ENCODE measurements at places on chromosomes 3 and 15.

DNA sequence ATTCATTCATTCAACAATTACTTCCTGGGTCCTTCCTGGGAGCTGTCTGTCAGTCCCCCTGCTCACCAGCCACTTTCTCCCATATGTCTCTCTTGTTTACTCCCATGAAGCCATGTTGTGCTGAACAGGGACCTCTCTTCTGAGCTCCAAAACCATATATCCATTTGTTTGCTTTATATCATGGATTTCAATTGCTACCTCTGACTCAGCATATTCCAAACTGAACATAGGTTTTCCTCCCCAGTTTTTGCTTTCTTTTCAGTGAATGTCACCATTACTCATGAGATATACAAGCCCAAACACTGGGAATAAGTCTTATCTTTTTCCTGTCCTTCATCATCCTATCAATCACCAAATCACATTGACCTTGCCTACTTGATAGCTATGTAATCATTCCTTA lies 152.5 kb upstream of the P2RY1 start:
- DNase-seq, result no peak

DNA sequence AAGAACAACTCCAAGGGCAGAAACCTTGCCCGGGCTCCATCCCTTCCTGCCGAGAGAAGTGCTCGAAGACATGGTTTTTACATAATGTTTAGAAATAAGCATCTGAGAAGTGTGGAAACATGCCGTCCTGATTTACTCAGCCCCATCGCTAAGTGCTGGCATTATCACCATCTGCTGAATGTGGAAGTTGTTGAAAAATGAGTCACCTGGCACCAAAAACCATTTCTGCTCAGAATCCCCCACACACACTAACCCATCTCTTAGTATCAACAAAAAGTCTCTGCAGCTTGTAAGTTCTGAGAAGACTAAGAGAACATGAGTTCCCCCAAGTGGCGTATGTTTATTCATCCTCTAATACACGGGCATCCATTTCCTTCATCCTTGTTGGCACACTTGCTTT lies 51.0 kb upstream of the ARL8B start:
- no peak for DNase-seq

- DNase-seq, result no peak
Measured at GRCh38 chr3:62335196-62335595, 38.2 kb downstream of the FEZF2 start.

GRCh38 chr15:27807335-27807734 lies 291.8 kb downstream of the OCA2 start:
- DNase-seq, result no peak

DNA sequence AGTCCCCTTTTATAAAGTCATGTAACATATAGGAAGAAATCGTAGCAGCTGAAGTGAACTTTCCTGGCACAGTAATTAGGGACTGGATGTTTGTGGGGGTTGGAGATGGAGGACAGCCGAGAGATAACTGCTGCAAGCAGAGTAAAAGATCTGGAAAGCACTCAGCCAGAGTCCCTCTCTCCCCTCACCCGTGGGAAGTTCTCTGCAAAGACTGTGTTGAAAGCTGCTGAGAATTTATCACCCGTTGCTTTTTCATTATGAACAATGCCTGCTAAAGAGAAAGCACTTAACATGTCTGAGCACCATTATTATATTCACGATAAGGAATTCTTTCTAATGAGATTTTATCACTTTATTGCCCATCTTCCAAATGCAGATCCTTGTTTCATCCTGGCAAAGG lies 248.8 kb downstream of the SHOX2 start:
- no peak for DNase-seq

DNA sequence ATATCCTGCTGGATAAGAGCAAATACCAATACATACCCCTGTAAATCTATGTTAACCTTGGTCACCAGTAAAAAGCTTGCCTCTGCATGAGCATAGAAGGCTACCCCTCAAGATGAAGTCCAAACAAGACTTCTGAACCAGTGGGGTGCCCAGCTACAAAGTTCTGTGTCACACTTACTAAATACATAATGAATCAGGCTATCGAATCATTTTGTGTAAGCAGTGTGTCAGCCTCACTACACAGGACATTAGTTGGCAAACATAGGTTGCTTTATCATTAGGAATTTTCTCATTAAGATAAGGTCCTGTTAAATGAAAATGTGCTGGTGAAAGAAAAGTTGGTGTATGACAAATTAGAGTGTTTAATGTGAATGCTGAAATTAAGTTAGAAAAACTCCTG lies 452.0 kb downstream of the MFSD1 start:
- DNase-seq, result no peak

DNA sequence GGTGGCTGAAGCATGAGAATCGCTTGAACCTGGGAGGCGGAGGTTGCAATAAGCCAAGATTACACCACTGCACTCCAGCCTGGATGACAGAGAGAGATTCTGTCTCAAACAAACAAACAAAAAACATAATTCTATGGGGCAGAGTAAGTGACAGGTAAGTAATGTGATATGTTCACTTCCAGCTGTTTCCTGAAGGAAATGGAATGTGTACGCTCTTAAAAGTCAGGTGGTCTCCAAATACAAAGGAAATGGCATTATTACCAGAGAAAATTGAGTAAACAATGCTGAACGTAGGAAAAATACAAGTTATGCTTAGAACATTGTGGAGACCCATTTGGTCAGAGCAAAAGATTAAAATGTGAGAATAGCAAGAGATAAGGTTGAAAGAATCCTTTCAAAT lies 278.5 kb downstream of the SCAPER start:
- no peak for DNase-seq

- DNase-seq, result peak; percentile 79
Measured at GRCh38 chr3:141875893-141876380, 506 bp upstream of the ATP1B3 start.

GRCh38 chr15:30903497-30904187 lies at the start of gene FAN1:
Gene FAN1 (plus strand): TSS chr15:30903915. CDS start chr15:30904664, 749 bp downstream.
- peak; percentile 93 for DNase-seq

DNA sequence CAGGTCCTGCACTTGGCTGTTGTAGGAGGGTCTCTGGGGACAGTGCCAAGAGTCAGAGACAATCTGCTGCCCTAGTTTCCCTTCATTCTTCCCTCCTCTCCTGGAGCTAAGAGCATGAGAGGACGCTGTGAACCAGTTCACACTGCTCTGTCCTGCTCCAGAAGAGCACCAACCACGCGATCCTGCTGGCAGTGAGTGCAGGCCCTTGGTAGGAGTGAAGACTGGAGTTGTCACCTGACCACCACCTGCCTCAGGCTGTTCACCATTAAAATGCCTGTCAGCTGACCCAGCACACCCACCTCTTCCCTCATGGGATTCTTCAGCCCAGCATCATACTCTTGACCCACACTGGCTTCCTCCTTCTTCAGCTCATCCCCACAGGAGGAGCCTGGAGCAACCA lies 2.9 kb downstream of the TM6SF1 start:
- no peak for DNase-seq

GRCh38 chr3:192947421-192947820 lies 29.8 kb upstream of the MB21D2 start:
- no peak for DNase-seq

DNA sequence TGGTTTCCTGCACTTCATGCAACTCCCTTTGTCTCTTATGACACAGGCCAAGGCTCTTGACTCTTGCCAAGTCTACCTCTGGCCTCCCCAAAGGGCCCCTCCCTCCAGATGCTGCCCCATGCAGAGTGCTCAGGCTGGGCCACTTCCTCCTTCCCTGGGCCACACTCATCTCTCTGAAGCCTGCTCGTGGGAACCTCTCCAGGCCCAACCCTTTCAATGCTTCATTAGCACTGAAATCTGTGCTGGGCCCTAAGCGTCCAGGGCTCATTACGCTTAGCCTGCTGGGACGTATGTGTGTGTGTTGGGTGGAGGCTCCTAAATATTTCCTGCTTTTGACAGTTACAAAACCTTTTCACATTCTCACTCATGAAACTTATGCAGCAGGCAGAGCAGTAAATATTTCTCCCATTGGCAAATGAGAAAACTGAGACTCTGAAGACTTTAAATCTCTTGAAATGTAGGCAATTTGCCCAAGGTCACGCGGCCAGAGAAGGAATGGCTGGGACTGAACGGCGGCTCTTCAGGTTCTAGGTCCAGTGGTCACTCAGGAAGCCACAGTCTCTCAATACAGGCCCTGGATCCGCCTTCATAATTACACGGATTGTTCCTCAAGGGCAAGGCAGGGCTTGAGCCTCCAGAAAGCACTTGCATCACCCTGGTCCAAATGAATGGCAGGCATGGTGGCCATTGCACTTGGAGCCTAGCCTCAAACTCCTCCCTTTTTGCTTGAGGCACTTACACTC lies 241.7 kb upstream of the HES1 start:
- DNase-seq, result no peak

GRCh38 chr3:107858876-107859275 lies 232.0 kb downstream of the CD47 start:
- DNase-seq, result no peak

GRCh38 chr3:184338511-184338945 lies 1.1 kb downstream of the FAM131A start:
- DNase-seq, result peak; percentile 95

GRCh38 chr3:42673082-42673481 lies 12.3 kb upstream of the KLHL40 start:
- DNase-seq, result no peak

DNA sequence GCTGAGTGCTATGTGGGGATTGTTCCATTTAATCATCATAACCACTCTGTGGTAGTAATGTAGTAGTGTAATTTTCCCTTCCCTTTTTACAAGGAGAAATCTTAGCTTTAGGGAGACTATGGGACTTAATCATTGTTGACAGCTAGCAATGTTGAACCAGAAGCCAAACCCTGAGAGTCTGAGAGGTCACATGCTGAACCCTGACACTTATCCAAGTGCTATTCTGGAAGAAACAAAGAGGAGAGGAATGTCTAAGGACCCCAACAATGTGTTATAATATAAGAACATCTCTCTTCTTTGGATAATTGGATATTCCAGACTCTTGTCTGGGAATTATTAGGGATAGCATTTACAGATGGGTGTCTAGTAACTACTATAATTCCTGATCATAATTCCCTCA lies 58.4 kb downstream of the GAP43 start:
- DNase-seq, result no peak

DNA sequence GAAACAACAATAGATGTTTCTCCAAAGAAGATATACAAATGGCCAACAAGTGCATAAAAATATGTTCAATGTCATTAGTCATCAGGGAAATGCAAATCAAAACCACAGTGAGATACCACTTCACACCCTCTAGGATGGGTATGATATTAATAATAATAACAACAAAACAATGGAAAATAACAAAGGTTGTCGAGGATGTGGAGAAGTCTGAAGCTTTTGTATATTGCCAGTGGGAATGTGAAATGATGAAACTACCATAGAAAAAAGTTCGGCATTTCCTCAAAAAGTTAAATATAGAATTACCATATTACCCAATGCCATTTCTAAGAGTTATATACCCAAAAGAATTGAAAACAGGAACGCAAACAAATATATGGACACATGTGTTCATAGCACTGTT lies 10.8 kb downstream of the BHLHE40 start:
- no peak for DNase-seq

GRCh38 chr3:76566211-76566534 lies 473.7 kb upstream of the ROBO2 start:
- no peak for DNase-seq

DNA sequence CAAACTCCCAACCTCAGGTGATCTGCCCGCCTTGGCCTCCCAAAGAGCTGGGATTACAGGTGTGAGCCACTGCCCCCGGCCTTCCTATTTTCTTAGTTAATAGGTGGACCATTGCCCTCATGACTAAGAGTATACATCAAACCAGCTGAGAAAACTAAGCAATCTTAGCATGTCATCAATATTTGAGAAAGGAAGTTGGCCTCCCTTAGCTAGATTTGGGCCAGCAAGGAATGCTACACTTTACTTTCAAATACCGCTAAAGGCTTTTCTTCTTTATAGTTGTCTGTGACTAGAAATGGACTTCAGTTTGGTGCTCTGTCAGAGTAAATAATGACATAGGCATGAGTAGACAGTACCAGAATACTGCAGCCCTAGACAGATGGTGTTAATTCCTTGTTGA lies 199.3 kb downstream of the GAP43 start:
- DNase-seq, result no peak

GRCh38 chr3:53694666-53695323 lies 151.4 kb downstream of the CHDH start:
- DNase-seq, result no peak

GRCh38 chr3:107206141-107206540 lies 171.1 kb upstream of the CCDC54 start:
- no peak for DNase-seq

DNA sequence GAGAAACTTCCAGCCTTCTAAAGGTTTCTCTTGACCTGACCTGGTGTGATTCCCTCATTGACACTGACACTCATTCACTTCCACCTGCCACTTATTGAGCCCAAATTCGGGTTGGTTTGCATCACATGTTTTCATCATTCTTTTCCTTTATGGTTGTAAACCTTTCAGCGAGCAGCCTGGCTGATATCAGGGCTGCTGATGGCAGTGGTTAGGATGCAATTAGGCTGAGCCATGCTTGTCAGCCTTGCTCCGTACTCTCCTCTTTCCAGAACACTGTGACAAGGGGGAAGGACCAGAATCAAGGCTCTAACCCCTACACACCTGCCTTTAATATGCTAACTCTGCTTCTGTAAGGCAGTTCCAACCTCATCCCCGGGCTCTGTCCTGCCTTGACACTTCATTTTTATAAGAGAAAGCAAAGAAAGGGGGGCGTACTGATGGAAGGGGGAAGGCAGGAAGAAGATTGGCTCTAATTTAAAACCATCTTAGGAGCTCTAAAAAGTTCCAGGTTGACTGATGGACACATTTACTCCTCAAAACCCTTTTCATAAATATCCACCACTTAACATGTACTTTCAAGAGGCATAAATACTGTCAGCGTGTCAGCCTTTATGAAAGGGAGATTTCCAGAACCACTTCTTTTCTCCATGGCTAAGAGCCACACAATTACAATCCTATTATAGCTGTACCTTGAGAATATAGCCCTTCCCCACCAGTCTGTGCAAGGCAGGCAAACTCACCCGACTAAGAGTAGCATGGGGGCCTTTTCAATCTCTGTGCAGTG lies 5.7 kb downstream of the NMNAT3 start:
- DNase-seq, result no peak

GRCh38 chr15:85852969-85853368 lies 58.2 kb upstream of the KLHL25 start:
- DNase-seq, result no peak

GRCh38 chr3:59290358-59290757 lies 240.5 kb upstream of the CFAP20DC start:
- no peak for DNase-seq

GRCh38 chr15:43648649-43649429 lies at the start of gene CATSPER2:
Gene CATSPER2 (minus strand): TSS chr15:43648844. CDS start chr15:43648061, 783 bp downstream.
- DNase-seq, result no peak
